Omental fat pad (tissue), 4 donors: ENCODE measurements at places on chromosomes 1 and 21.

GRCh38 chr1:38055965-38056364 lies 9.4 kb upstream of the POU3F1 start:
- no peak for DNase-seq

GRCh38 chr1:209926045-209926444 lies 12.0 kb upstream of the SYT14 start:
- no peak for DNase-seq

DNA sequence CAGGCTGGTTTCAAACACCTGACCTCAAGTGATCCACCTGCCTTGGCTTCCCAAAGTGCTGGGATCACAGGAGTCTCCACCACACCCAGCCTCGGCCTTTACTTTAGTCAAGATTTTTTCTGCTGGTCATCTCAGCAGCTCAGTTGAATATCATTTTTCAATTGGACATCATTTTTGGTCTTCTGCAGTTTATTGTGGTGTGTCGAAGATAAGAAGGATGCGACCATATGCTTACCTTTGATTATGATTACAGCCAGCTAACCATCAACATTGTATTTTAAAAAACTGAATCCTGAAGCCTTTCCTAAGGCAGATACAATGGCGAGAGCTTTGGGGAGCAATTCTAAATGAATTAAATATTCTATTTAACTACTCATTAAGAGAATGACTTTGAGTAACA lies 12.3 kb upstream of the NFIA start:
- DNase-seq: no peak

DNA sequence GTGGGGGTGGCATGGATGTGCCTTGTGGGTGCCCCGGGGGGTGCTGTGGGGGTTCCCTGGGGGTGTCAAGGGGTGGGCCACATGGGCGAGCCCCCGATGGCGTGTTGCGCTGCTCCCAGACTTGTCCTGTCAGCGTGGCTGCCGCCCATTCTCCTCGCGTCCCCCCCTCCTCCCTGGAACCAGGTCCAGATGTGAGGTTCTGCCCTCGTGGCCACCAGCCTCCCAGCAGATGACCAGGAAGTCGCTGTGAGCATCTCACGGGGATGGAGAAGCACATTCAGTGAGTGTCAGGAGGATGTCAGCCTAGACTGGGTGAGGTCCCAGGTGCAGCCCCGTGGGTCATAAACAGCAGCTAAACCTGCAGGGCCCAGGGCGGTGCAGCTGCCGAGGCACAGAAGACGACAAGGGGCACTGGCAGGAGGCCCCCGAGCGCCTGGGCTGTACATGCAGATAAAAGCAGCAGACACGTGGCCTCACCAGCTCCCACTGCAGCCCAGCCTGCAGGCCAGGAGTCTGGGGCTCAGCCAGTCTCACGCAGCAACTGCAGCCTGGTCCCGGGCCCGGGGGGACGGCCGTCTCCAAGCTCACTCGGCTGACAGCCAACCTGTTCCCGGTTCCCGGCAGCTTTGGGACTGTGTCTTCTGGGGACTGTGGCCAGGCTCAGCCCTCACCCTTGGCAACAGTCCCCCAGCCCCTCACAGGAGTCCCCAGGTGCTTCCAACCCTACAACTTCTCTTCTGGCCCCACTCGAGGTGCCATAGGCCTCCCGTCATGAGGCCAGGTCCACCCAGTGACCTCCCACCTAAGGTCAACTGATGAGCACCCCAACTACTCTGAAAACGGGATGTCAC lies 17.5 kb upstream of the COL6A2 start:
- DNase-seq: no peak

- DNase-seq: peak; percentile 97
Observed at GRCh38 chr21:45643021-45643980, at the start of gene PCBP3. Gene PCBP3, plus strand, starts transcription at chr21:45643725. Its CDS starts 206,361 bp downstream, at chr21:45850086.

DNA sequence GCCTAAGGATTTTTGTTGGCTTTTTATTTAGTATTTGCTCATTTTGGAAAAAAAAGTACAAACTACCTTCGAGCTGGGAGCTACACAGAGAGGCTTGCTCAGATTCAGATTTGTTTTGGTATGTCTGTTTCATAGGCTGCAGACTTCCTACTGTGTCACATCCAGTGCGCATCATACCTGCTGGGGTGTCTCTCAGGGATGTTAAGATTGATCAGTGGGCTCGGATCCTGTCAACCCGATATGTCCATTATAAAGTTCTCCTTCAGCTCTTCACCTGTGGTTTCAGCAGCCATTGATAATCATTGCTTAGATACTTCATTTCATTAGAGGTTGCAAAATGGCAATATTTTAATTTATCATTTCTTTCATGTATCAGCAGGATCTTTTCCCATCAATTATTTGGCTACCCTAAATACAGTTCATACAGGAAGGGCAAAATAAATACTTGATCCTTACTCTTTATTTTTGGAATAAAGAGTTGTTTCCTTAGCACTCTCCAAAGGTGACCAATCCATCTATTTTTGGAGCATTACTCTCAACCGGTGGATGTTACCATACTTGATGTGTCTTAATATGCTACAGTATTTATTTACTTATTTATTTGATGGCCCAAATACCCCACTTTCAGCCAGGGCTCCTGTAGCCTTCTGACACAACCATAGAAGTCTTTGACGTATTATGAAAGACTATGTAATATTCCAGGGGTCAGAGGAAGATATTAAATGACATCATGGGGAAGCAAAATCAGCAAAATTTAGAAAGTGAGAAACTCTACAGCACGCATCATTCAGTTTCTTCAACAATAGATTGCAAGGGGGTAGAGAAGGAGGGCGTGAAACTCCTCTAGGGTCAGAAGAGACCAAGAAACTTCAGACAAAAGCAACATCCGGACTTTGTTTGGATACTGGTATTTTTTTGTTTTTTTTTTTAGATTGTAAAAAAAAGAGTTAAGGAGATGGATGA lies 55.3 kb upstream of the HNRNPU start:
- DNase-seq: no peak

- no peak for DNase-seq
Observed at GRCh38 chr1:149986486-149987296, 23.8 kb downstream of the OTUD7B start.

DNA sequence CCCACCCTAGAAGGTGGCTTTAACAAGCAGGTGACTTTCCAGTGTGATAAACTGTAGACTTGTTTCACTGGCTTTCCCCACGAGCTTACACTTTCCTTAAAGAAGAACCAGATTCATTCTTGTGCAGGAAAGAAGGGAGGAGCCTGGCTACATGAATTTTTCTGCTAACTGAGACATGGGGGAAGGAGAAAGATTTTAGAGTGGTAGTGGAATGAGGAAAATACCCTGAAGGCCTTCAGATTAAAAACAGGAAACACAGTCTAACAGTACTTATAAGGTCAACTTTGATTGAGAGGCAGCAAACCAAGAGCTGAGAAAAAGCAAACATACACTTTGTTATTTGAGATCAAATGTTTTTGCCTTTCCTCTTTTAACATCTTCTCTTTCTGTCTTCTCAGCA lies 640.9 kb upstream of the PLXNA2 start:
- DNase-seq: no peak

- no peak for DNase-seq
Observed at GRCh38 chr1:30290581-30290980, 432.8 kb downstream of the MATN1 start.

DNA sequence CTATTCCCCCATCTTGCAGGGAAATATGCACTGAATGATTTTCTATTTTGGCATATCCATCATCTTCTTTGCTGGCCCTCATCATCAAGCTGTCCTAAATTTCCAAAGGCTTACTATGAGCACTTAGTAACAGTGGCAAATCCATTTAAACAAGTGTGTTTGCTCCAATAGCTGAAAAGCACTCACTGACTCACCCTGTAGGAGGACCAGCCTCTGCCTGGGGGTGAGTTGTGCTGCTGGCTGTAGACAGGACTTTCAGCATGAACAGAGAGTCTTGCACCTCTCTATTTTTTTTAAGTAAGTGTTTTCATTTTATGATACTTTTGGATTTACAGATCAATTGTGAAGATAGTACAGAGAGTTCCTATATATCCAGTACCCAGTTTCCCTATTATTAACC lies 97.3 kb downstream of the SLC35F3 start:
- no peak for DNase-seq

- no peak for DNase-seq
Observed at GRCh38 chr1:215082532-215083382, at the start of gene KCNK2. Gene KCNK2, plus strand, starts transcription at chr1:215082737. Its CDS starts 649 bp downstream, at chr1:215083386.

GRCh38 chr21:28423521-28424190 lies 569.0 kb downstream of the LTN1 start:
- no peak for DNase-seq

DNA sequence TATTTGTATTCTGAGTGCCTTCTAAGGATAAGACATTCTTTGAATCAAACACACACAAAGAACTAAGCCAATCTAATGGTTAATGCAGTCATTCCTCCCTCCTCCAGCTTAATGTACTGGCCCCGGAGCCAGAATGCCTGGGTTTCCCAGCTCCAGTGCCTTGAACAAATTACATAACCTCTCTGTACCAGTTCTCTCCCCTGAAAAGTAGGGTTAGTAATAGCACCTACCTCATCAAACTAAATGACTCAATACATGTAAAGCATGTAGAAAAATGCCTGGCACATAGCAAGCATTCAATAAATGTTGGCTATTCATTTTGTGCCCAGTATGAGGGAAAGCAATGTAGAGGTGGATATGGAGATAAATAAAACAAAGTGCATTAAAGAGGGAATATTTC lies 14.0 kb downstream of the C1orf52 start:
- DNase-seq: no peak

DNA sequence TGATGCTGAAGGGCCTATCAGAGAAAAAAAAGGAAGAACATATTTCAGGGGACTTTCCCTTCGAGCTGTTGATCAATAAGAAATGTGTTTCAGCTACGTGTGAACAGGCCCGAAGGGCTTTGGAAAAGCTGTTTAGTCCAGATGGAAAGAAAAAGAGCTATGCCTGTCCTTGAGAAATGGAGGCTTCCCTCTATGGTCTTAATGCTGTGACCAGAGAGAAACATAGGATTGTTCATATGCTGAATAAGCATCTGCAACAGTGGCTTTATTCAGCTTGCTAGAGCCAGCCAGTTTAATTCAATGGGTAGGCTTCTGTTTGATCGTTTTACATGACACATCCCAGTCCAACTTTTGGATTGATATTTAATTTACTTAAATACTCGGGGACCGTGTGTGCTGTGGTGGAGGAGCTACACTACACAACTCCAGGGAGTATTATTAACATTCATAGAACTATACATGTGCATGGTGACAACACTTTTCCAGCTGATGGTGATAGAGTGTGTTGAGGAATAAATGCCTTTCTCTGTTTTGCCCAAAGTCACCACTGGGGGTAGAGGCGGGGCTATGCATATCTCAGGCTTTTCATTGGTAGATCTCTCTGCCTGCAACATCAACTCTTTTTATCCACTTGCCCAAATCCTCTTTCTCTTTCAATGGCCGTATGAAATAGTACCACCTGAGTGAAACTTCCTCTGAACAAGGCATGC lies 106.7 kb upstream of the C8B start:
- no peak for DNase-seq

- DNase-seq: no peak
Observed at GRCh38 chr1:240803151-240803550, 191.2 kb upstream of the GREM2 start.

GRCh38 chr1:116019653-116020253 lies 43.4 kb downstream of the SLC22A15 start:
- DNase-seq: no peak

GRCh38 chr1:153260585-153261280 lies 1.2 kb downstream of the LORICRIN start:
- DNase-seq: no peak

- DNase-seq: no peak
Observed at GRCh38 chr1:57874418-57874877, 450.6 kb upstream of the DAB1 start.

GRCh38 chr21:42997053-42997452 lies 22.7 kb downstream of the PKNOX1 start:
- no peak for DNase-seq

GRCh38 chr1:8976338-8976737 lies 30.7 kb downstream of the CA6 start:
- no peak for DNase-seq

DNA sequence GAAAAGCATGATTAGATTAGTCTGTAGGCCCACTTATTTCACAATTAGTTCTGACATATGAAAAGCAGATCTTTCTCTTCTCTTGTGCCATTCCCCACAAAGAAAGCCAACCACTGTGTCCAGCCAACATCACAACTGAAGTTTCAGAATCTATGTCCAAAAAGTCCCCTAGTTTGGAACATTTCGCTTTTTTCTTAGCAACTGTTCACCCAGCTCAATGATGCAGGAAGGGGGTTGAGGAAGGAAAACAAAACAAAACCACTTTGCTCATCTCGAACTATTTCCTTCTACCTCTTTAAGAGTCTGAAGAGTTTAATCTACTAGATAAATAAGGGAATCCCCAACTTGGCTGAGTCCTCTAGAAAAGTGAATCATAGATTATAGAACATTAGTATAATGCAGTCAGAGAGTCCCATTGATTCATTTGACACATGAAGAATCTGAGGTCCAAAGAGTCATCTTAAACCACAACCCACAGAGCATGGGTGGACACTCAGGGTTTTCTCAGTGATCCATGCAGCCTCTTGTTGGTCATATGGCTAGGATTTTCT lies 159.3 kb upstream of the SGIP1 start:
- no peak for DNase-seq

- DNase-seq: no peak
Observed at GRCh38 chr1:240188139-240188538, 96.5 kb downstream of the FMN2 start.

- DNase-seq: no peak
Observed at GRCh38 chr1:22105611-22106207, 37.2 kb downstream of the WNT4 start.

DNA sequence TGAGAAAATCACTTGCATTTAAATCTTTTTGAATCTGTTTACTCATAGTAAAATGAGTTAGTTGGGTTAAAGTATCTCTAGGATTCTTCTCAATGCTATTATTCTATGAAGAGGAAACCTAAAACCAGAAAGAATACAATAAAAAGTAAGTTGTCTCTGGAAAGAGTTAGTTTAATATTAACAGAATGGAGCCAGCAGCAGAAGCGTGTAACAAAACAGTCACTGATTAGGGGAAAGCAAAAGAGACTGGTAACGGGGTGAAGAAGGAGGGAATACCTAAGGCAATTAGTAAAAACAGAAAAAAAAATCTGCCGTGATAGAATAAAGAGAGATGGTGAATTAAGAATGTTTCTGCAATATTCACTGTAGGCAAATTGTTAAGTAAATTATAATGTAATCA lies 60.0 kb downstream of the NRDC start:
- DNase-seq: no peak

GRCh38 chr1:1918901-1919303 lies at the start of gene TMEM52:
Gene TMEM52, minus strand, starts transcription at chr1:1919279. Its CDS starts 14 bp downstream, at chr1:1919265.
- no peak for DNase-seq

- no peak for DNase-seq
Observed at GRCh38 chr1:188670837-188671236, 1806.8 kb downstream of the BRINP3 start.

- no peak for DNase-seq
Observed at GRCh38 chr21:15333951-15334350, 269.2 kb upstream of the NRIP1 start.
